Cerebellum (tissue), 4 donors: ENCODE measurements at places on chromosomes 5 and 9.

DNA sequence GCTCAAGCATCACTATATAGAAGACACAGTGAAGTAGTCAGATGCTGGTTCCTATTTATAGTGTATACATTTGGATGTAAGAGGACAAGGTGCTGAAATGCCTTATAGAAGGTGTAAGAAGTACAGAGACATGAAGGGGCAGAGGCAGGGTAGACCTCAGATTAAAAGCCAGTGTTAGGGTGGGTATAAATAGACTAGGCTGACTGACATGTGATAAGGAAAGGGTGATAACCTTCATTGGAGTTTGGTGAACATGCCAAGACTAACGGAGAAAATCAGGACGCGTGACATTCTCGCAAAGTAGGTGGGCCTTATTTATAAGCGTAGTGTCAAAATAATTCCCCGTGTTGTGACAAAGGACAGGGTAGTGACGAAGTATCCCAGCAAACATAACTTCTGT lies 59.1 kb upstream of the HRH2 start:
- DNase-seq: no peak

- peak; percentile 12 for DNase-seq
These were observed 17.8 kb downstream of the SLC38A9 start for GRCh38 chr5:55694152-55694830.

DNA sequence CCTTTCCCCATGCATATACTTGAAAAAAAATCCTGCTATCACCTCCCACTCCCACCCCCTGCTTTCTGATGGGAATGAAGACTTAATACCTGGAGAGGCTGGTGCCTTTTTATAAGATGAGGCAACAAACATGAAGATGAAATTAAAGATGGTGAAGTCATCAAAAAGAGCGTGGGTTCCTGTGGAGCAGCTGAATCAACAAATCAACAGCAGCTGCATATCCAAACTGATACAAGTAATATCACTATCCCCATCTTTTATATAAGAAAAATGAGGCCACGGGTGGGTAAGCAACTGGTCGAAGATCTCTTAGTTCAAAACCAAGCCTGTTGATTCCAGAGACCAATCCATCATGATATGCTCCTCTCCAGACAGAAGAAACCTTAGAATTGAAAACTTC lies 268.5 kb downstream of the ENC1 start:
- no peak for DNase-seq

- DNase-seq: no peak
These were observed 45.8 kb downstream of the THOC3 start for GRCh38 chr5:175922192-175922885.

- DNase-seq: no peak
These were observed 83.4 kb downstream of the ACTL7B start for GRCh38 chr9:108772301-108772894.

- DNase-seq: no peak
These were observed 168.5 kb downstream of the GAS1 start for GRCh38 chr9:86778761-86779160.

- DNase-seq: no peak
These were observed 35.0 kb downstream of the ARL15 start for GRCh38 chr5:54275361-54275760.

DNA sequence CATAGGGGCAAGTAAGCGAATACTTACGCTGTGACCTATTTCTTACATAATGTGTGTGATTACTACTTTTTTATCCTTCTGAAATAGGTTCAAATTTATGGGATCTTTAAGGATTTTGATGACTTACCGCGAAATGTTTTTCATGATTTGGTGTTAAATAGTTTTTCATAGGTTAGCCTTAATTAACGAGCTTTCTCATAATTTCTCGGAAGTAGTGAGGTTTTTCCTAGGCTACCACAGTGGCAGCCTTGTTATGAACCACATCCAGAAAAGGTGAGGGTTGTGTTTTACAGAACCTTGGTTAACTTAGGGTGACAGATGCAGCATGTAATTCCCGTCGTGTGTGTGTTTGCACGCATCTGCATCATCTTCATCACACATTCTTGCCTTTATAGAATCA lies 1.3 kb downstream of the SH3GL2 start:
- no peak for DNase-seq

DNA sequence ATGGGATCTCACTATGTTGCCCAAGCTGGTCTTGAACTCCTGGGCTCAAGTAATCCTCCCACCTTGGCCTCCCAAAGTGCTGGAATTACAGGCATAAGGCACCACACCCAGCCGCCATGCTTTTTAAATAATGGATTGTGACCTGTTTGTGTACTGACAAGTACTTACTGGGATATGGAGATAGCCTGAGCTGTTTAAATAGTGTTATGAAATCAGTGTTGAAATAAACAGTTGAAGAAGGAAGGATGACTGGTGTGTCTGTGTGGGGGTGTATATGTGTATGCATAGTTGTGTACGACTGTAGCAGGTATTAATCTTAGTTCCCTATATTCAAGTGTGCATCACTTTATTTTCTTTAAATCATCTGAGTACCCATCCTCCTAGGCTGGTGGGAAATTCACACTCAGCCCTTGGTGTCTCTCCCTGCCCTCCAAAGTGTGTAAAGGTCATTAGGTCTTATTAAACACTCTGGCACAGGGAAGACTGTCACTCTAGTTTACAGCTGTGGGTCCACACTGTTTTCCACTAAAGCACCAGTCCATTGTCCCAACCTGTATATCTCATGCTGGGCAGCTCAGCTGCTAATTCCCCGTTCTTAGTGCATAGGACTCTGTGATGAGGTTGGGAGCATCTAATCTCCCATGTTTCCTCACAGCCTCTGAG lies 91.0 kb downstream of the SNX18 start:
- no peak for DNase-seq
